Muscle of leg (tissue), 16 donors: ENCODE measurements at places on chromosomes 7 and 10. TPM values are rescaled to one million over a fixed set of nuclear protein-coding genes. Genes with fewer than 3 reads are reported as not detected.

Gene SLC13A1
- not detected for total RNA-seq

Gene DNAJC9
- total RNA-seq: 25.4 TPM

Gene C10orf53
- not detected for total RNA-seq

Gene TPST1
- total RNA-seq: 39.6 TPM

Gene ADAP1
- 2.0 TPM for total RNA-seq

Gene CHCHD2
- total RNA-seq: 416 TPM

Gene GATA3
- 0.18 TPM for total RNA-seq

Gene ZNF12
- total RNA-seq: 23.9 TPM

Gene MOSPD3
- 7.1 TPM for total RNA-seq

Gene C10orf67
- total RNA-seq: 0.04 TPM

Gene NAT16
- total RNA-seq: not detected

Gene ZNF680
- 14.1 TPM for total RNA-seq

Gene LHPP
- total RNA-seq: 2.9 TPM

Gene RNF133
- 0.22 TPM for total RNA-seq

Gene NUTM2D
- total RNA-seq: 5.7 TPM

Gene SVIL
- total RNA-seq: 129 TPM

Gene IQUB
- 0.84 TPM for total RNA-seq

Gene DENND2A
- total RNA-seq: 23.9 TPM

Gene TUBAL3
- 0.09 TPM for total RNA-seq

Gene PLXDC2
- 49.9 TPM for total RNA-seq

Gene EMX2
- total RNA-seq: 5.7 TPM

Gene OR2A7
- total RNA-seq: 0.44 TPM

Gene STEAP1B
- 3.1 TPM for total RNA-seq

Gene NPSR1
- total RNA-seq: 0.31 TPM

Gene HIF1AN
- total RNA-seq: 9.4 TPM

Gene FGF8
- total RNA-seq: 0.53 TPM
